Suppressor macrophage treated with lipopolysaccharide for 4 hours (primary cell): ENCODE measurements at places on chromosomes 4 and X.
A peak's percentile ranks its signal among the peaks of the same experiment; 100 is the strongest.

- DNase-seq: no peak
Observed at GRCh38 chrX:85243155-85243554, 424 bp downstream of the SATL1 start.

- no peak for DNase-seq
Observed at GRCh38 chr4:142408003-142408441, 438.1 kb downstream of the INPP4B start.

DNA sequence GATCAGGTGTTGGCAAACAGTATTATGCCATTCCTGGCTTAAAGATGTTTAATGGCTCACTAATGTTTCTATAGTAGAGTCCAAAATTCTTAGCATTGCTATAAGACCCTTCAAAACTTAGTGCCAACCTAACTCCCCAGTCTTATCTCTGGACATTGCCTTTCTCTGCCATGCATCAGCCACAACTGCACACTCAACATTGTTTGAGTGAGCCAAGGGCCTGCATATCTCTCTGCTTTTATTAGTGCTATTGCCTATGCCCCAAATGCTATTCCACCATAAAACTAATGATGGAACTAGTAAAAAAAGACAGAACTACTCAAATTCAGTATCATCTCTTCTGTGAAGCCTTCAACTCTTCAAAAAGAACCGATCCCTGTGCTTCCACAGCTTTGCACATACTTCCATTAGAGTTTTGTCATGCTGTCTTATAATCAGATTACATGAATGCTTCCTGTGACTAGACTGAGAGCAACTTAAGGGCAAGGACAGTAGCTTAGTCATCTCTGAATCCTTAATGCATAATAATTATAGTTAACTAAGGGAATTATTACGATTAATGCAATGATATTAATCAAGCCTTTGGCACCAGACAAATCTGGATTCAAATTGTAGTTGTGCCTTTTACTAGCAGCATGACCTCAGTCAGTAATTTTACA is 53.7 kb downstream of the CHM start:
- no peak for DNase-seq

DNA sequence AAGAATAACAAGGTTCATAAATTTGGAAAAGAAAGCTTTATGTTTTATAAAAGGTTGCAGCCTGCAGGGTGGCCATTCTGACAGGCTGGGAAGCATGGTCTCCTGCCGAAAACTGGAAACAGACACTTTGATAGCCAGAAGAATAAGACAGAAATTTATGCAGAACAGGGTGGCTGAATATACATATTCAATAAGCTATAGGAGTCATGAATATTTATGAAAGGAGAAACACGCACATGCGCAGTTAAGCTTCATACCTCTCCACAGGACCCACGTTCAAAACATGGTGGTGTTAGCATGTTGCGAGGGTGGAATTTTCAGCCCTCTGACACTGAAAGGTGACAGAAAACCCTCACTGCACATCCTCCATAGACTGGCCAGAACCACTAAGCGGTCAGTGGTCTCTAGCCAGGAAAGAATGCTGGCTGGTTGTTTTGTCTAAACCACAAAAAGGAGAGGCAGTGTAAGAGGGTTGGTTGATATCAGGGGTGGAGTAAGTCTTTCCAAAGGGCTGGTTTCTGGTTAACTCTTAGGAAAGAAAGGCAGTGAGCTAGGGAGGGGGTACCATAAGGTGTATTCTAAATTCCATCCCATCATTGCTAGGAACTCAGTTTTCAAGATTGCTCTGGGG is 58.2 kb downstream of the ANXA10 start:
- DNase-seq: no peak

DNA sequence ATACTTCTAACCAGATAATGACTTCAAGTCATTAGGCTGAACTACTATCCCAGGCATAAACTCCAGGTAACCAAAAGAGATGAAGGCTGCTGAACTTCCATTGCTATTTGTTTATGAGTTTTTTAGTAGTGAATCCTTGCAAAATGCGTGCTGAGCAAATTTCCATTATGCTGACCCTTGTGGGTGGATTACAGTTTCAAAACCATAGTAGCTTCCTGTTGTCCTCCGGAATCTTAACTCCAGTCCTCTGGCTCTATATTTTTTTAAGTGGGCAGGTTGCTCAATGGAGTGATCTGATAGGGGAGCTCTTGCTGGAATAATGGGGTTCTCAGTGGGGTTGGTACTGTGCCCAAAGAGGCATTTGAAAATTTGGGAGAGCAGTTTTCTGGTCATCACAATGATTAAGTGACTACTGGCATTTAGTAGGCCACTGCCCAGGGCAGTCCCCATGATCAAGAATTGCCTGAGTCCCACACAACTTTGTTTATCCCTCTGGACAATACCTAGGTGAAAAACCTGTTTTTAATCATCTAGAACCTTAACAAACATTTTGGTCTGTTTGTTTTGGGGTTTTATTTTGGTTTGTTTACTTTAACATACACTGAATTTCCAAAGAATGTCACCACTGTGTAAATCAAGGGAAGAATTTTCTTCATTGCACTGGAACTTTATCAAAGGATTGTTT is 302.3 kb upstream of the GATB start:
- DNase-seq: peak; percentile 46

DNA sequence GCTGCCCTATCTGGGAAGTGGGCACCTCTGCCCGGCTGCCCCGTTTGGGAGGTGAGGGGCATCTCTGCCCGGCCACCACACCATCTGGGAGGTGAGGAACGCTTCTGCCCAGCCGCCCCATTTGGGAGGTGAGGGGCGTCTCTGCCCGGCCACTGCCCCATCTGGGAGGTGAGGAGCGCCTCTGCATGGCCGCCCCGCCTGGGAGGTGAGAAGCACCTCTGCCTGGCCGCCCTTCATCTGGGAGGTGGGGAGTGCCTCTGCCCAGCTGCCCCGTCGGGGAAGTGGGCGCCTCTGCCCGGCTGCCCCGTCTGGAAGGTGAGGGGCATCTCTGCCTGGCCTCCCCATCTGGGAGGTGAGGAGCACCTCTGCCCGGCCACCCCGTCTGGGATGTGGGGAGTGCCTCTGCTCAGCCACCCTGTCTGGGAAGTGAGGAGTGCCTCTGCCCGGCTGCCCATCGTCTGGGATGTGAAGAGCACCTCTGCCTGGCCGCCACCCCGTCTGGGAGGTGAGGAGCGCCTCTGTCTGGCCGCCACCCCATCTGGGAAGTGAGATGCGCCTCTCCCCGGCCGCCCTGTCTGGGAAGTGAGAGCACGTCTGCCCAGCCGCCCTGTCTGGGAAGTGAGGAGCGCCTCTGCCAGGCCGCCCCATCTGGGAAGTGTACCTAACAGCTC is 9.8 kb downstream of the PABPC1L2A start:
- no peak for DNase-seq

DNA sequence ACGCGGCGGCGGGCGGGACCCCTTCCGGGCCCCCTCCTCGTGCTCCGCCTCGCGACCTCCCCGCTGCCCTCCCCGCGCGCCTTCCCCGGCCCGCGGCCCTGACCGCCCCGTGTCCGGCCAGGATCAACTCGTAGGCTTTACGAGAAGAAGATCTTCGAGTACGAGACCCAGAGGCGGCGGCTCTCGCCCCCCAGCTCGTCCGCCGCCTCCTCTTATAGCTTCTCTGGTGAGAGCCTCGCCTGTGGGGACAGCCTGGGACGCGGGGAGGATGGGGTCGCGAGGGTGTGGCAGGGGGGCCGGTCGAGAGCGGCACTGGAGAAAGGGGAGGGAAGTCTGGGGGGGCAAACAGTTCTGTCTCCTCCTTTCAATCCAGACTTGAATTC is 465 bp downstream of the EMD start:
- no peak for DNase-seq

DNA sequence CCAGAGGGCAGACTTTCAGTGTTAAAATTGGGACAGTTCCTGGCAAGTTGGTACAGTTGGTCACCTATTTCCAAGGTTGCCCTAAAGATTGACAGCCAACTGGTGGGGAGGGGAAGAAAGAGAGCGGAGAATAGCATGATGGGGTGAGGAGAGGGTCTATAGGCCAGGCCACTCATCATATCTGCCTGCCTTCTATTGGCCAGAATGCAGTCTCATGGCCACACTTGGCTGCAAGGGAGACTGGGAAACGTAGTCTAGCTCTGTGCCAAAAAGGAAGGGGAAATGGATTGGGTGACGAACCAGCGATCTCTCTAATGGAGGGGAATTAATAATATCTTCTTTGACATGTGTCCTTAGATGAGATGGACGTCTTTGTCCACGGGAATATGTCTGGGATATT is 197.4 kb upstream of the ATP6AP2 start:
- no peak for DNase-seq

DNA sequence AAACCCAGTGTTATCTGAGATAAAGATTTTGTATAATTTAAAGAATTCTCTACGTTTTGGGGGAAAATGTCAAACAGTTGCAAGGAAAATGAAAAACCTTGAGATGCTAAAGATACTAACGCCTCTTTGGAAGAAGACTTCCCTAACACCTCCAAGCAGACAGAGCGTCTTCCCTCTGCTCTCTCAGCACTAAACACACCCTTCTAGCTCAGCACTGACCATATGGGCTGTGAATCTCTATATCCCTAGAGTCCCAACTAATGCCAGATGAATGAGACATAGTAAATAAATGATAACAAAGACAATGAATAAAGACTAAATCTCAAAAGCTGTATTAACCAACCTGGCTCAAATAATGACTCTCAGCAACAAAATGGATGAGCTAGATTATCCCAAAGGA is 13.3 kb downstream of the FUNDC1 start:
- no peak for DNase-seq

DNA sequence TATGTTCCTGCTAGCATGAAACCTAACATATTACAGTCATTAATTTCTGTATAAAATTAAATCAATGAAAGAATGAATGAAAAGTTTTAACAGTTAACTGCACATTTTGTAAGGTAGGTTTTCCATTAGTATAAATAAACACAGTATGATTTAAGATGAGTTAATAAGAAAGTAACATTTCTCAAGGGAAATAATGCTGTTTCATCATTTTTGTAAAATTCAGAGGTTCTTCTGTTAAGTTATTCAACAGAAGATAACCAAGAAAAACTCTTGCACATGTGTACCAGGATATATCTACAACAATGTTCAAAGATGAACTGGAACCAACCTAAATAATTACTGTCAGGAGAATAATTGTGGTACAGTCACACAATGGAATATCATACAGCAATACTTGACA is 88.6 kb downstream of the NEK1 start:
- DNase-seq: no peak

DNA sequence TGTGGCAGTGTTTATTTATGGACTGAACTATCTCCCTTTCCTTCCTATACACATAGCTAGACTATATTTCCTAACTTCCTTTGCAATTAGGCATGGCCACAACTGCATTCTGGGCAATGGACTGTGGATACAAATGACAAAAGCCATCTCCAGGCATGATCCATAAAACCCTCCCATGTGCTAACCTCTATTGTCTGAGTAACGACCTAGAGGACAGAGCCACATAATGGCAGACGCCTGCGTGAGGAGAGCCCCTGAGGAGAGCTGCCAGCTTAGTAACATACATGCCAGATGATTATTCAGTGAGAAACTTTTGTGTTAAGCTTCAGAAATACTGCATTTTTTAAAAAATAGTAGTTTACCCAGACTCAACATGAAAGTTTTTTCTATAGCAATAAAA is 142.9 kb downstream of the ADGRA3 start:
- DNase-seq: no peak

DNA sequence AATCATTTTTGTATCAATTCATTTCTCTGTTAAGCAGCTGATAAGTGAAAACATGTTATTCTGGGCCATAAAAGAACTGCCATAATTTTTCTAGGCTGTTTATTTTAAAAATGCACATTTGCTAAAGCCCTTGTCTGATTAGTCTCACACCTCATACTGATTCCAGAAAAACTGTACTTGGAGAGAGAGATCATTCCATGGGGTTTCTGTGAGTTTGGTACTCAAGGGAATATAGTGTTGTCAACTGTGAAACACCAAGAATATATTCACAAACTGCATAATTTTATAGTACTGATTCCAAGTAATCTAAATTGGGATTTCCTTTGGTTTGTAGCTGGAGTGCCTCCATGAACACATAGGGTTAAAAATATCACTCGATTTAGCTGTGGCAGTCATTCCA is 547.6 kb downstream of the RPA4 start:
- no peak for DNase-seq

- no peak for DNase-seq
Observed at GRCh38 chr4:37450309-37450708, 205.8 kb downstream of the NWD2 start.

- peak; percentile 46 for DNase-seq
Observed at GRCh38 chr4:6331018-6331417, 61.4 kb downstream of the WFS1 start.

GRCh38 chrX:44082829-44083228 is 109.6 kb upstream of the NDP start:
- no peak for DNase-seq

DNA sequence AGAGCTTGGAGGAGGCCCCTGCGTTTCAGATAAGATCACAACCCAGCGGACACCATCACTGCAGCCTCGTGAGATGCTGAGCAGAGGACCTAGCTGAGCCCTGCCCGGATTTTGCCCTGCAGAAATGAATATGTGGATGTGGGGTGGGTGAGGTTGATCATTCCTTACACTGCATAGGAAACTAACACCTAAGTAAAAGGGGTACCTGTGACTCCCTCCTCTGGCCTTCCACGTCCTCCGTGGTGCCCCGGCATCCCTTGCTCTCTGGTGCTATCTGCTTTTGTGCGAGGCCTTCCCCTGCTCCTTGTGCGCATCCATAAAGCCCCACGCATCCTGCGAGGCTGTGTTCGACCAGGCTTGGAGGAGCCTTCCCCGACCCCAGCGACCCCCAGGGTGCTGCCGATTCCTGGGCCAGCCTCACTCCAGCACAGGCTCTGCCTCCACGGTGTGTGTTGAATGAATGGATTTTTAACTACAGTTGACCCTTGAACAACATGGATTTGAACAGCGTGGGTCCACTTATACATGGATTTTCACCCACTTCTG is 25.6 kb upstream of the GPR78 start:
- DNase-seq: no peak

GRCh38 chrX:134604701-134605311 is 53.5 kb downstream of the PLAC1 start:
- no peak for DNase-seq

DNA sequence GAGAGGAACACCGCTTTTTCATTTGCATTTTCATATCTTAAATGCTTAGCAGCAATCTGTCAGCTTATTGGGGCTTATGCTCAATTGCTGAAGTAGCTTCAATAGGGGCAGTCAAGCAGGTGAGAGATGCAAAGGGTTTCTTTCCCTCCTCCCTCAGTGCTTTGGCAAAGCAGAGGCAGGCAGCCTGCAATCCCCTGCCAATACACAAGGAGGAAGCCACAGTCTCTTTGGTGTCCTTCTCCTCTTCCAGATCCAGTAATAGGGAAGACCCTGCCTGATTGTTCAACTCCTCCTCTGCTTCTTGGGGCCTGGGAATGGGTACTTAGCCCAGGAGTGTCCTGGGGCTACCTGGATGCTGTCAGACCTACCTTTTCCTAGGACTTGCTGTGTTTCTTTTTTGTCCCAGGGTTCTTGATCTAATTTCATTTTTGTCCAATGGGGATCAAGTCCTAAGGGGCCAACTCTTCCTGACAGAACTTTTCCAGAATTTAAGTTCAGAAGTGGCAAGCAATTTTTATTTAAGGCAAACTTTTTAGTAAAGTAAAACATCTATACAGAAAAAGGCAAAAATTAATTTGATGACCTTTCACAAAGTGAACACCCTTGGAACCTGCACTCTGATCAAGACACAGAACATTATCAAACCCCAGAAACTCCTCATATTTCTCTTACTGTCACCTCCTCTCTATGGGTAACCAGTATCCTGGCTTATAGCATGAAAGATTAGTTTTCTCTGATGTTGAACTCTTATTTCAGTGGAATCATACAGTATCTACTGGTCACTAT is 260.3 kb downstream of the PPP3CA start:
- no peak for DNase-seq
